CD4-positive, alpha-beta T cell treated with Interleukin-17A for 1 hour (primary cell): ENCODE measurements at places on chromosomes 2 and 18.

DNA sequence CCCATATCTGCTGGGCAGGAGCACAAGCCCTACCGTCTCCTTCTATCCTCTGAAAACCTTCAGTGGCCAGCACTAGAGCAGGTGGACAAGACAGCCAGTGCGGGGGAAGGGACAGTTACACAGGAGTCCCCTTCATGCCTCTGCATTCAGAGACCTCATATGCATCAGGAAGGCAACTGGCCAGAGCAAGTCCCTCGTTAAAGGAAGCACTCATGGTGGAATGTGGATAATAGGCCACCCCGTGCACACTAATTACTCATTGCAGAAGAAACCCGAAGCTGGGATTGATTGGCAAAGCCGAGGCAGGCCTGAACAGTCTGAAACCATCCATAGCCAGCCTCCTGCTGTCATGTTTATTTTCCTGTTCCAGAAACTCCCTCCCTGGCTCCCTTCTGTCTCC is 11.2 kb downstream of the KIAA2012 start:
- DNase-seq = no peak

DNA sequence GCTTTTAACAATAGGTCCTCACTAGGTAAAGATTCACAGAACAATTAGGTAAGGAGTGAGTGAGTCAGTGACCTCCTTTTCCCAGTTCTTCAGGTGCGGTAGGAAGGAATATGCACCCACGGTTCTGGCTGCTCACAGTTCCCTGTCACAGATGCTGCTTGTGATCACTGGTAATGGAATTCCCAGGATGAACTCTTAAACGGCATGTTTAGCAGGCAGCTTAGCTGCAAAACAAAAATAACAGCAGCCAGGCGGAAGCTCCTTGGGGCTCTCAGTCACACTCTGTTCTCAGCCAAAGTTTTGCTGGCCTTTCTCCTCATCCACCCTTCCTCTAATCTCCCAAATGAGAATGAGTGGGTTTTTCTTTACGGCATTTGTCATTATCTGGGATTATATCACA is 274.5 kb downstream of the MYT1L start:
- DNase-seq = no peak

GRCh38 chr2:240891492-240892340 is 4.2 kb downstream of the MAB21L4 start:
- DNase-seq = no peak

GRCh38 chr18:9237981-9238380 is 96.6 kb upstream of the TWSG1 start:
- DNase-seq = no peak

GRCh38 chr2:105388971-105389381 is 9.9 kb downstream of the FHL2 start:
- no peak for DNase-seq

GRCh38 chr2:214713080-214713830 is 96.2 kb downstream of the BARD1 start:
- no peak for DNase-seq

GRCh38 chr18:64287926-64288325 is 139.0 kb upstream of the LINC00305 start:
- no peak for DNase-seq

DNA sequence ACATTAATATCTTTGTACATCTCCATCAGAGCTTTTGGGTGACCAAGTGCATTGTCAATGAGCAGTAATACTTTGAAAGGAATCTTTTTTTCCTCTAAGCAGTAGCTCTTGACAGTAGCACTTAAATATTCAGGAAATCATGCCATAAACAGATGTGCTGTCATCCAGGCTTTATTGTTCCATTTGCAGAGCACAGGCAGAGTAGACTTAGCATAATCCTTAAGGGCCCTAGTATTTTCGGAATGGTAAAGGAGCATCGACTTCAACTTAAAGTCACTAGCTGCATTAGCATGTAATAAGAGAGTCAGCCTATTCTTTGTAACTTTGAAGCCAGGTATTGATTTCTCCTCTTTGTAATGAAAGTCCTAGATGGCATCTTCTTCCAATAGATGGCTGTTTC is 121.8 kb upstream of the CWC22 start:
- DNase-seq = no peak
